Esophagus mucosa (tissue), 1 donor: ENCODE measurements at places on chromosomes 3 and 15. TPM values are rescaled to one million over a fixed set of nuclear protein-coding genes. Genes with fewer than 3 reads are reported as not detected.

RAB27A gene
- total RNA-seq = 12.6 TPM

ATP13A5 gene
- total RNA-seq = 0.12 TPM

CPEB1 gene
- total RNA-seq = 0.12 TPM

GPR149 gene
- not detected for total RNA-seq

LDHAL6B gene
- total RNA-seq = not detected

SLC7A14 gene
- not detected for total RNA-seq

SLC6A11 gene
- 7.8 TPM for total RNA-seq

TTC23 gene
- 13.9 TPM for total RNA-seq

BFSP2 gene
- not detected for total RNA-seq

CPLX3 gene
- total RNA-seq = not detected

ERC2 gene
- total RNA-seq = 0.48 TPM

C3orf49 gene
- not detected for total RNA-seq

SEMA3G gene
- 2.7 TPM for total RNA-seq

CHAC1 gene
- total RNA-seq = 31.8 TPM

PLSCR4 gene
- 8.8 TPM for total RNA-seq

GOLGA6L10 gene
- 3.9 TPM for total RNA-seq

CHCHD4 gene
- total RNA-seq = 13.0 TPM

ZNF774 gene
- total RNA-seq = 2.4 TPM

CHRM5 gene
- not detected for total RNA-seq

HTR3E gene
- not detected for total RNA-seq

ABI3BP gene
- 7.1 TPM for total RNA-seq

CDHR4 gene
- total RNA-seq = not detected

TRAK1 gene
- total RNA-seq = 21.2 TPM

CSTA gene
- 2,321 TPM for total RNA-seq

ITGB5 gene
- 83.0 TPM for total RNA-seq

GOLGA8O gene
- 1.4 TPM for total RNA-seq

BUB1B gene
- total RNA-seq = 15.3 TPM

PXYLP1 gene
- total RNA-seq = 1.5 TPM

ENTPD3 gene
- total RNA-seq = 9.2 TPM

GOLGA6L4 gene
- total RNA-seq = 2.4 TPM

SCN5A gene
- total RNA-seq = not detected

KIF9 gene
- total RNA-seq = 4.4 TPM

MKRN2OS gene
- 6.3 TPM for total RNA-seq

CADPS gene
- 0.08 TPM for total RNA-seq

HHATL gene
- total RNA-seq = not detected

SAMMSON gene
- not detected for total RNA-seq

MESP1 gene
- total RNA-seq = 0.44 TPM

B2M gene
- 469 TPM for total RNA-seq

PARL gene
- 50.5 TPM for total RNA-seq

NUP210 gene
- total RNA-seq = 14.9 TPM

MCF2L2 gene
- 0.72 TPM for total RNA-seq

TNK2 gene
- 42.6 TPM for total RNA-seq

CADM2 gene
- not detected for total RNA-seq

CPN2 gene
- total RNA-seq = not detected

MED12L gene
- total RNA-seq = 0.32 TPM

CORO2B gene
- total RNA-seq = 0.12 TPM

PAQR5 gene
- total RNA-seq = 13.6 TPM

SLC24A5 gene
- total RNA-seq = not detected

GALNT15 gene
- total RNA-seq = 1.8 TPM

CCDC39 gene
- total RNA-seq = not detected

SNURF gene
- total RNA-seq = 3.9 TPM

PARP15 gene
- 0.56 TPM for total RNA-seq
